ENCODE measurements at places on chromosomes 6 and 20.

DNA sequence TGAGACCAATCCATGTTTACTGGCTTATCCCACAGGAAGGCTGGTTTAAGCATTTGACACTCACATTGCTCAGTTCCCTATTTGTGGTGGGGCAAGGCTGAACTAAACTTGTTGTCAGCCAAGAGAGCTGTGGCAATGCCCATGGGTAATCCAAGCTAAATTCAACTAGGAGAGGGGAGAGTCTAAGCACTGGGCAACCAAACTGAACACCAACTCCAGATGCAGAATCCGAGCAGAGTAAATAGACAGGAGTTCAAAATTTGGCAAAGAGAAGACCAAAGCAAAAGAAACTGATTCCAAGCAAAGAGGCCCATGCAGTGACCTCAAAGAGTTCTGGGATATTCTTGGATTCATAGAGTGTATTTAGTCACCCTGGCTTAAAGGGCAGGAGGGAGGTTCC, 106.5 kb upstream of the NT5E start:
- DNase-seq, result no peak

DNA sequence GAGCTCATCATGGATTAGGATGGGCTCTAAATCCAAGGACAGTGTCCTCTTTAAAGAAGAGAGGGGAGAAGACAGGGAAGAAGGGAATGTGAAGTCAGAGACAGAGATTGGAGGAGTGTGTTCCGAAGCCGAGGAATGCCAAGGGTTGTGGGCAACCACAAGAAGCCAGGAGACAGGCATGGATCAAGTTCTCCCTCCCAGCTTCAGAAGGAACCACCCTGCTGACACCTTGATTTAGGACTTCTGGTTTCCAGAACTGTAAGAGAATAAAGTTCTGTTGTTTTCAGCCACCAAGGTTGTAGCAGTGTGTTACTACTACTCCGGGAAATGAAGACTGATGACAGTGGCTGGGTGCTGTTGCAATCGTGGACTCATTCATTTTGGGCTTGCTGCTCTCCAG, 120.1 kb downstream of the RPS12 start:
- no peak for DNase-seq

DNA sequence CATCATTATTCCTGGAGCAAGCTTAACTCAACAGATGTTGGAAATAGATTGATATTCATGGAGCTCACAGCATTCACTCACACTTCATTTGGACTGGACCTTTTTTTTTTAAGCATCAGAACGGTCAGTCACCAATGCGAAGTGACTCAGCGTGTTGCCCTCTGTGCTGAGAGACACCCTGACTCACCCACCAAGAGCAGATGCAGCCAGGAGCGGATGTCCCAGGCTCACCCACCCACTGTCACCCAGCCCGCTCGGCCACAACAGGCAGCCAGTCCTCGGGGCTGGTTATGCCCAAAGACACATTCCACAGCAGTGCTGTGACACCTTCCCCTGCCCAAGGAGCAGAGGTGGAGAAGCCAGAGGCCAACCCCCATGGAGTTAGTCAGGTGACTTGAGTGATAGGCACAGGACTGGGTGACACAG, 15.7 kb downstream of the RNASET2 start:
- no peak for DNase-seq

DNA sequence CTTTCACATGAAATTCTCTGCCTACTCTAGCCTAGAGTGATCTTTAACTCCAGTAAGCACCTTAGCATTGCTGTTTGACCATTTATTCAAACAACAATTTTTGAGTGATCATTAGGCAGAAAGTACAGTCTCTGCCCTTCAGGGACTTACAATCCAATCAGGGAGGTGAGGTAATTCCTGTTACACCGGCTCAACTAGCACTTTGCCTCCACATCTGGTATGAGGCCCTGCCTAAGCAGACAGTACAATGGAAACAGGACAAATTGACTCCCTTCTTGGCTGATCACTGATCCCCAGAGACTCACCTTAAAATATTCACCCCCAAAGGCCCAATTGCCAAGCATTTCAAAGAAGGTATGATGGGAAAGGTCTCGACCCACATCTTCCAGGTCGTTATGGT, 1.4 kb downstream of the AARS2 start:
- no peak for DNase-seq

DNA sequence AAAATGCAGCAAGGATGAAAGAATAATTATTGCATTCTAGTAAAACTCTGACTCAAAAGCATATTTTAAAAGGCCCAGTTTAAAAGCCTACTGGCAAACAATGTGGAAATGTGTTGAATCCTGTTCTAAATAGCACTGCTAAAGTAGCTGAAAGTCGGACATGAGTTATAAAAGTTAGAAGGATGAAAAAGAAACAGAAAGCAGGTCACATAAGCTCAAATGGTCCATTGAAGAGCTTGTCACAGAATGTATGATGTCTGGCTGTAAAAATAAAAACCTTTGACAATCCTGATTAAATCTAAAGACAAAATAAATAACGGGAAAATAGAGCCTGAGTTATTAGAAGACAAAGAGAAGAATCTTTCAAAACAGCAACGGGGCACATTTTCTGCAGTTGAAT, 218.6 kb upstream of the UFL1 start:
- no peak for DNase-seq

- DNase-seq, result no peak
Measured at GRCh38 chr20:10939331-10939941, 265.6 kb upstream of the JAG1 start.

DNA sequence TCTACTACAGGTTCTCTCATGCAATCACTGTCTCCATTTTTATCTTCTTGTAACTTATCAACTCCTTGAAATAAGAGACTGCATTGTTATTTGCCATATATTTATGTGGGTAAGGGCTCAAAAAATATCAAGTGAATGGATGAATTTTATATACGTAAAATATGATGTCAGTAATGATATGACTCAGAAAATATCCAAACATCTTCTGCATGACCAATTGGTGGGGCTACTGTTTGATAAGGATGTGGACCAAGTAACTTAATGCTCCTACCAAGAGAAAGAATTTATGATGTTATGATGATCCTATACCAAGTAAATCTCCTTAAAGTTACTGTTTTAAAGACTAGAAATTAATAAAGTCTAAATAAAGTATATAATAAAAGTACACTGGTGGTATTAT, 103.7 kb downstream of the OGFRL1 start:
- DNase-seq, result no peak

DNA sequence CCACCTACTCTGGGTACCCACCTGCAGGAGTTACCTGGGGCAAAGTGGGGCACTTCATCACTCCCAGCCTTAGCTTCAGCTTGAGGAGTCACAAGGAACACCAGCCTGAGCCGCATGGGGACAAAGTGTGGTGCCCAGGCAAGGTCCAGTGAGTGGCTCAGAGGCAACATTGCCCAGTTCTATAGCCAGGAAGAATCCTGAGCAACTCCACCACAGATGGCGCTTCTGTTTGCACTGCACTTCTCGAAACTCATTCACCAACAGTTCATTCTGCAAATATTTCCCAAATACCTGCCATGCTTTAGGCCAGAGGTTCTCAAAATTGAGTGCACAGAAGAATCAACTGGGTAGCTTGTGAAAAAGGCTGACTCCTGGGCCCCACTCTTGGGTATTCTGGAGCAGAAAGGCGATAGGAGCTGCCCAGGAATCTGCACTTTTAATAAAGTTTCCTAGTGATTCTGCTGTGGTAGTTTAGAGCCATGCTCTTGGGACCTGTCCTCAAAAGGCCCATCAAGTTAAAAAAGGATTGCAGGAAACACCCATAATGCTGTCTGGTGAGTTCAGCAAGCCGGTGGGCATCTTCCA, 83.1 kb downstream of the VEGFA start:
- DNase-seq, result no peak

DNA sequence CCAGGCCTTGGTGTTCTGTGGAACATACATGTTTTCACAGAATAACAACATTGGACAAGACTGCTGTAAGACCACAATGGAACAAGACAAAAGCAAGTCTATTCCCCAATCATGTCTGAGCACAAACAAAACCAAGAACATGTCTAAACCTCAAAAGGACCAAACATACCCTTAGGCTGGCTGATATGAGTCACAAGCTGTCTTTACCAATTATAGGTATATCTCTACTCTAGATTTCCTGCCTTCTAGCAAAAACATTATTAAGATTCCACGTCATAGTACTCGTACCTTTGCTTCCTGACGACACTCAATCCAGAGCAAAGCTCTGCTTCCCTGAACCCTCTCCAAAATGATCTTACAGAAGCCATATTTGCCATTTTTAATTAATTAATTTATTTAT, 15.4 kb upstream of the L3MBTL1 start:
- no peak for DNase-seq

DNA sequence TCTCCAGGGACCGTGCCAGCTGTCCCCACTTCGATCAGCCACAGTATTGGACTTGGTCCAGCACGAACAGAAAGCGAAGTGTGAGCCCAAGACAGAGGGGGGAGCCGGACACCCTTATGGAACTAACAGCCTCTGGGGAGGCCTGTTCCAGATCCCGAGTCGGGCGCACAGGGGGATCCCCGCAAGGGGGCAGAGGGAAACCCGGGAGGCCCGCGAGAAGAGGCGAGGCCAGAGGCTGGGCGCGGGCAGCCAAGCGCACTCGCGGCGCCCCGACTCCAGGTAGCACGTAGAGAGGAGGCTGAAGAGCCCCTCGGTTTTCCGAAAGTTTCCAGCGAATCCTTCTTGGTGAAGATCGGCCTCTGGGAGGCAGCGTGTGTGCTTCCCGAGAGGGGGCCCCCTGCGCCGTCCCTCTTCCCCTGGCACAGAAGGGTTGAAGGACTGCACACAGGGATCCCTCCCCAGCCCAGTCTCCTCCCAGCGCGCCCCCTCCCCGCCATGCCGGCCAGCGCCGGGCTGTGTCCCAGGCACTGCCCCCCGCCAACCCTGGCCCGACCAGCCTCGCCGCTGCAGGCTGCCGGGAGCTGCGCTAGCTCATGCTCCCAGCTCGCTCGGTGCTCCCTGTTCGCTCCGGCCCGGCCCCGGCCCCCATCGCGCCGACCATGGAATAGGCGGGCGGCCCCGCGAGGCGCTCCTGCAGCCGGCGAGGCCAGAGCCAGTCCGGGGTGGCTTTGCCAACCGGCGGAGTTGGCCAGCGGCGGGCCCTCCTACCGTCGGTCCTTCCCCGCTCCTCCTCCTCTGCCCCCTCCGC, 577 bp upstream of the SLC24A3 start:
- peak; percentile 50 for DNase-seq

- DNase-seq, result no peak
Measured at GRCh38 chr6:69704916-69705315, 91.9 kb downstream of the LMBRD1 start.

DNA sequence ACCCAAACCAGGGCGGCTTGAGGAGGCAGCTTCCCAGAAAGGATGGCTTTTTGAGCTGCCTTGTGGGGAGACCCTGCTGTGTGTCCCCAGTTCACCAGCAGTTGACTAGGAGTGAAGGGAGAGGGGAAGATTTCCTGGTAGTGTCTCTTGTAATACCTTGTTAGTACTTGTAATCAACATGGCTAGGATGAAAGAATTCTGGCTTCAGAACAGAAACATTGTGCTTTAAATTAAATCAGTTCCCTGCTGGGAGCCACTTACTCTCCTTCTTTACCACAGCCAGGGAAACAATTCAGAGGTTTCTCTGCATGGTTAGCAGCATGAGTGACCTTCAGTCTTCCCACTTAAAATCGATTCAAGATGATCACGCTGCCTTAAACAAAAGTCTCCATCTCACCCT, 525.4 kb upstream of the ID4 start:
- DNase-seq, result no peak

DNA sequence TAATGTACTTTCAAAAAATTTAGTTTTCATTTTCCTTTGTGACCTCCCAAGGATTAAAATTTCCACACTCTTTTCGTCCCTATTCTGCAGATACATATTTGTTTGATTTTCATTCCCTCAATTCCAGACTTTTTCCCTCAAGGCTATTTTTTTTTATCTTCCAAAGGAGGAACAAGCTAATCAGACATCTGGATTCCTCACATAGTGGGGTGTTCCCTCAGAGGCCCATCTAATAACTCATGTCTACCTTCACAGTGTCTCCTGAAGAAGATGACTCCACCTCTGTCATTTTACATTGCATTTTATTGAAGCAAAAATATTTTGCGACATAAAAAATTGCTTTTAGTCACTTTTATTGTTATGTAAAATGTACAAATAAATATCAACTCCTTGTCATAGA, 122.2 kb downstream of the RFPL4B start:
- no peak for DNase-seq

DNA sequence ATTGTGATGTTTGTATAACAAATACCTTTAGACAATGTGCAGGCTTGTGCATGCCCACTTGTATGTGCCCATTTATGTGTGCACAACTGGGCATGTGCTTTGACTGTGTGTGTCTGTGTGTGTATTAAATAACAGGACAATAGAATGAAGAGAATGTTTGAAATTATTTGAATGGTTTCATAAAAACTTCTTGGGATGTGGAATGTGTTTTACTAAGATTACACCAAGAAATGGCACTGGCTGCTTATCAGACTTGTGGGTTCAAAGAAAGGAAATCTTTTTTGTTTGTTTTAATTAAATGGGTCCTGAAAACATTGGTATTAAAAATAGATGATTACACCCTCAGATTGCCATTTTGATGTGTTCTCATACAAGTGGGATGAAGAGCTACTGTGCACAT, 191.6 kb upstream of the CCN2 start:
- DNase-seq, result no peak

DNA sequence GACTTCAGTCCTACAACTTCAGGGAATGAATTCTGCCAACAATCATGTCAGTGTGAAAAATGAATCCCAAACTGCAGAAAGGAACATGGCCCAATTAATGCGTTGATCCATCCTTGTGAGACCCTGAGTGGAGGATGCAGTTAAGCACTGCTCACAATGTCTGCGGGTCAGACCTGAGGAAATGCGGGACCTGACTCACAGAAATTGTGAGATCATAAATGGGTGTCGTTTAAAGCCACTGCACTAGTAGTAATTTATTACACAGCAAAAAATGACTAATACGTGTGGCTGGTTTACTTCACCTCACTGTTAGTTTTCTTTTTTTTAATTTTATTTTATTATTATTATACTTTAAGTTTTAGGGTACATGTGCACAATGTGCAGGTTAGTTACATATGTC, 505.0 kb downstream of the PRKN start:
- DNase-seq, result no peak

DNA sequence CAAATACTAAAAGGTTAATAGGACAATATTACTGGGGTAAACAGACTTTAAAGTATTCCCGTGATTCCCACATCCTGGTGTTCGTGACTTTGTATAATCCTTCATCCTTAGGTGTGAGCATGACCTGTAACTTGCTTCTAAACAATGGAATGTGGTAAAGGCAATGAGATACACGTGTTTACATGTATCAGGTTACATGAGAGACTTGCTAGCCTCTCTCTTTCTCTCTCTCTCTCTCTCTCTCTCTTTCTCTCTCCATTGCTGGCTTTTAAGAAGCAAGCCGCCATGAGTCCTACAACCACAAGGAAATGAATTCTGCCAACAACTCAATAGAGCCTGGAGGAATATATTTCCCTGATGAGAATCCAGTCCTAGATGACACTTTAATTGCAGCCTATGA, 83.9 kb upstream of the LGSN start:
- no peak for DNase-seq

DNA sequence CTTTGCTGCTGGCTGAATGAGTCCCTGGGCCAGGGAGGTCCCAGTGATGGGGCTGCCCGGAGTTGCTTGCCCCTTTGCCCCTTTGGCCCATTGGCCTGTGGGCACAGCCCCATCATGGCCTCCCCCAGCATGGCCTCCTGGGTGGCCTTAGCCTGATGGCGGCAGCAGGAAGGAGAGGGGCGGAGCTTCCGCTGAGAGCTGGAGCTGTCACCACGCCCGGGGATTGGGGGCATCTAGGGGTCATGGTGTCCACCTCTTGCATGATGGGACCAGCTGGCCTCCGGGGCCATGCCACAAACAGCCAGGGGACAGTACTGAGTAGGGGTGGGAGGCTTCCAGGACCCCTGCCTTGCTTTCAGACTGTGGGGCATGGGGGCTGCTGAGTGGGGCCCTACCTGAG, 31.5 kb upstream of the GATA5 start:
- no peak for DNase-seq

GRCh38 chr20:23146181-23146580, 60.1 kb upstream of the CD93 start:
- peak; percentile 63 for DNase-seq
